ENCODE measurements at places on chromosomes 2 and 18.

GRCh38 chr2:176072292-176072669, 11.5 kb downstream of the EVX2 start:
- DNase-seq: no peak

GRCh38 chr2:18925296-18925695, 335.9 kb upstream of the NT5C1B start:
- no peak for DNase-seq

- no peak for DNase-seq
Measured at GRCh38 chr2:181776336-181776735, 96.0 kb upstream of the NEUROD1 start.

GRCh38 chr2:31413862-31414550, 536 bp downstream of the XDH start:
- DNase-seq: no peak

- DNase-seq: no peak
Measured at GRCh38 chr2:65615602-65616001, 183.2 kb upstream of the SPRED2 start.

DNA sequence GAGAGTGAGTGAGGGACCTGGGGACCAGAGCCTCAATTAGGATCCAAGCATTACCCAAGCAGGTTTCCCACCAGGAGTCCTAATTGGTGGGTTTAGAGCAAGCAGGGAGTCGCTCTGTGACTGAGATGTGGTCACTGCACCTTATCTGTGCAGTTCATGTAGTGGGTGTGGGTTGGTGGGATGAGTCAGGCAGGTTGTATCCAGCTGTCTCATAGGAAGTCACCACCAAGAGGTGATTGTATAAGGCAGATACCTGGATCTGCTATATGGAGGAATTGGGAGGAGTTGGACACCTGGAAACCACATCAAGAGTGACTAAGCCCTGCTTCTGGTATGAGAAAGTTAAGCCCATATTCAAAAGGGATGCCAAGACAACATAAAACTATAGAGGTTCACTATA, 106.8 kb downstream of the ARHGAP28 start:
- no peak for DNase-seq

DNA sequence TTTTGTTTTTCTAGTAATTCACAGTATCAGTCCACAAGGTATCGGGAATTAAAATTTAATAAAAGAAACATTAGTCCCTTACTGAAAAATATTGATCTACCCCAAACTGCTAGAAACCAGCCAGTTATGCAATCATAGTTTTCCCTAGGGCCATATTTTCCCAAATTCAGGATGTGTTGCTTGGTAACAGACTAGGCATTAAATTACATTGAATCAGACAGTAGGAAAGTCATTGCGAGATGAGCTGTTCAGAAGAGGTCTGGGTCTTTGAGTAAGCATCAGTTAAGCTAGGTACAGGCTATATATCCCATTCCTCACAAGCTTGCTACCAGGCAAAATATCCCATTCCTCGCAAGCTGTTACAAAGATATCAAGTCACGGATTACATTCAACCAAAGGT, 123.0 kb upstream of the CCDC150 start:
- no peak for DNase-seq

- no peak for DNase-seq
Measured at GRCh38 chr2:217099561-217099960, 239.7 kb upstream of the TNP1 start.

- DNase-seq: peak; percentile 60
Measured at GRCh38 chr18:34709750-34710441, at the start of gene DTNA. TSS of gene DTNA (plus strand) at chr18:34710298. CDS start at chr18:34755977, 45,679 bp downstream.

DNA sequence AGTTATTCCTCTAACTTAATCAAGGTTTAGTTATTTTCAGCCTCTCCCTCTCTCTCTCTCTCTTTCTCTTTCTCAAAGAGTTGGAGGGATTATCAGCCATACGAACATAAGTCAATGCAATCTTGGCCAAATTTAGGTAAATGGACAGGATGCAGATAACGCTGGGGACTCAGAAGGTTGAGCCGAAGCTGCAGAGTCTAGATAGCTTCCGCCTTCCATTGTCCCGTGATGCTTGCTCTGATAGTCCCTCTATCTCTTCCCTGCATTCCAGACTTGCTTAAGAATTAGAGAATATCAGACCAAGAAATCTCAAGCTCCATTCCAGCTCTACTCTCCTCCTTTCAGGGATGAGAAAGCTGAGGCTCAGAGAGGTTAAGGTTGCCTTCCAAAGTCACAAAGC, 502.8 kb upstream of the TNP1 start:
- no peak for DNase-seq

DNA sequence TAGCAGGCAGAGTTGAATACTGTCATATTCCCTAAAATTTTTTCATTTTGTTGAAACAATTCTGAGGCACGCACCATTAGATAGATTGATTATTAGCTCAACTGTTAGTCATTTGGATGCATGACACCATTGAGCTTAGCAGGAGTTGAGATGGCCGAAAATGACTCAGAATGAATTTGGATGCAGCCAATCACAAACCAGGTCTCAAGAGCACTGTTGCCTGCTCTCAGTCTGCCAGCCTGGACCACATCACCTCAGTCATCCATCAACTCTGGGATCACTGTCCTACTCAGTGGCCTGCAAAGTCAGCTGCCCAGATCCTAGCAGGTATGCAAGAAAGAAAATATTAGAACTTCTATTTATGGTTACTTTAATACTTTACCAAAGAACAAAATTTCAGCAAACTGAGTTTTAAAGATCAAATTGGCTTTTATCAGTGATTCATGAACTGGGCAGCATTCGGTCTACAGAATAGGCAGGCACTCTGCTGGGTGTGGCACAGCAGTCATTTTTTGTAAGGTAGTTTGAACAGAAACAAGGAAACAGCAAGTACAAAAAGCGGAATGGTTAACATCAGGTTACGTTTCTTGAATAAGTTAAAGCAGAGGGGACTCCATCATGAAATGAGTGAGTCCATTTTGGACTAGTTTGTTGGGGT, 152.7 kb upstream of the ARHGAP28 start:
- DNase-seq: no peak

DNA sequence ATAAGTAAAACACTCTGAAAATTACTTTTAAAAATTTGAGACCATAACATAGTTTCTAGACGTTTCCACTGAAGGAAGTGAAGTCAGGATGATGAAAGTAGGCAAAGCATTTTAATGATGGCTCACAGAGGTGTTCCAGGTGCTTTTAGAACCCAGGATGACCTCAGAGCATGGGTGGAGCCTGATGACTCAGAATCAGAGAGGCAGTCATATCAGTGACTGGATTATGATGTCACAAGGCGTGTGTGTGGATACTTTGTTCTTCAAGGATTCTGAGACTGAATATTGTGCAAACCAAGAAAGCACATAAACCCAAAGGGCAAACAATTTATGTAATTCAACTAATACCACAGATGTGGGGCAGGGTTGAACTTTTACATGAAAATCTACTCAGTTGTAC, 208.0 kb upstream of the FBXO11 start:
- peak; percentile 57 for DNase-seq

DNA sequence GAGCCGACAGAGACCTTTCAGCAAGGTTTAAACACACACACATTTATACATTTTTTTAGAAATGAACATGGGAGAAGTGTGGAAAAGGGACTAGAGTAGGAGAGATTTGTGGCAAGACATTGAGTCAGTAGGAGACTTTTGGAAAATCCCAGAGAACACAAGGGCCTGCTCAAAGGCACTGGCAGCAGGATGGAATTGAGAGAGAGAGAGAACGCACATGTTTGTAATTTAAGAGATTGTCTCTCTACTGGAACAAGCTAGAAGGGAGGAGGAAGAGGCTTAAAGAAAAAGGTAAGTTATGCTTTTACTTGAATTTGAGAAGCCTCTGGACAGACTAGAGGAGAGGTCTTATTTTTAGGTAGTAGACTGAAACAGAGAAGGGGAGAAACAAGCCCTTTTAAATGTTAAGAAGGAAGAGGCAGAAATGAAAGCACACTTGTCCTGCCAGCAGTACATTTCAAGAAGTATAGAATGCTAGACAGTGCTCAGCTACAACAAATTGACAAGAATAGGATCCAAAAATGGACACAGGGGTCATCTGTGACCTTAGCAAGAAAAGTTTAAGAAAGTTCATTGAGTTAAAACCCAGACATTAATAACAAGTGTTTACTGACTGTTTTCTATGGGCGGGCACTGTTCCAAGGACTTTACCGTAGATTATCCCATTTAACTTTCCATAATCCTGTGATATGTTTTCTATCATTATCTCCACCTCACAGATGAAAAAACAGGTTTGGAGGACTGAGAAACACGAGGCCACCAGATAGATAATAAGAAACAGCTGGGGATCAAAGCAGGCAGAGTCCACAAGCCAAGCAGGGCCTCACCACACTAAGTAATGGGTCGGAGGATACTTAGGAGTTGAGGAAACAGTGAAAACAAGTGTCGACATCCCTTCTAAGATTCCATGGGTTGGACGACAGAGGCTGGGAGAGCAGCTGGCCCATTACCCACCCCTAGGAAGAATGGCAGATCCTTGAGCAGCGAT, 306.5 kb upstream of the NRP2 start:
- DNase-seq: no peak

- no peak for DNase-seq
Measured at GRCh38 chr2:227973241-227973640, 101.8 kb downstream of the DAW1 start.

DNA sequence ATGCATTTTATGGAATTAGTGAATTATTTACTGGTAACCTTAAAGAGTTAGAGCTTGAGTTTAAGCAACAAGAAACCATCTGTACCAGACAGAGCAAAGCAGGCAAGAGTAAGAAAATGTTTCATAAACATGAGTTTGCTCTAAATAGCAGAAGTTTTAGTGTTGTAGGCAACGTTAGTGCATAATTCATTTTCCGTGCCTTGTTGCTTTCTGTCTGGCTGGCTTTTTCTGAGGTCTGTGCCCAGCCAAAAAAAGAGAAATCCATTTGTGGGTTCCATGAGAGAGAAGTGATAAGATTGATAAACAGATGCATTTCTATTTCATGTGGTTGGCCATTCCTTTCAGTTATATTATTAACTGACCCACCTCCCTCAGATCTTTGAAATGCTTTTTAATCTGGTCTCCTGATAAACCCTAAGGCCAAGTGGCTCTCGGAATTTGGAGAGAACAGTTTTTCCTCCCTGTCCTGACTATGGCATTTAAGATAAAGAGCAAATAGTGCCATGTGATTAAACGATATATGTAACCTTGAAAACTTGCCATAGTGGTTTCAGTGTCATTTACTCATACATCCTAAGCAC, 139.5 kb upstream of the LMAN1 start:
- no peak for DNase-seq

DNA sequence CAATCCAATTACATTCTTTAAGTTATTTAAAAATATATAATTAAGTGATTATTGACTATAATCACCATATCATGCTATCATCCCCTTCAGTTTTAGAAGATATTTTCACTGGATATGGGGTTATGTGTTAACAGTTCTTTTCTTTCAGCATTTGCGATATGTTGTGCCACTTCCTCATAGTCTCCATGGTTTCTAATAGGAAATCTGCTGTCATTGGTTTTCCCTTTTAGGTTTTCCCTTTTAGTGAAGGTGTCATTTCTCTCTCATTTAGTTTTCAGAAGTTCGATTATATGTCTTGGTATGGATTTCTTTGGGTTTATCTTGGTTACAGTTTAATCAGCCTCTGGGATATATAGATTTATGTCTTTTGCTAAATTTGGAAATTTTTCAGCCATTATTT, 34.8 kb upstream of the EPG5 start:
- DNase-seq: no peak

DNA sequence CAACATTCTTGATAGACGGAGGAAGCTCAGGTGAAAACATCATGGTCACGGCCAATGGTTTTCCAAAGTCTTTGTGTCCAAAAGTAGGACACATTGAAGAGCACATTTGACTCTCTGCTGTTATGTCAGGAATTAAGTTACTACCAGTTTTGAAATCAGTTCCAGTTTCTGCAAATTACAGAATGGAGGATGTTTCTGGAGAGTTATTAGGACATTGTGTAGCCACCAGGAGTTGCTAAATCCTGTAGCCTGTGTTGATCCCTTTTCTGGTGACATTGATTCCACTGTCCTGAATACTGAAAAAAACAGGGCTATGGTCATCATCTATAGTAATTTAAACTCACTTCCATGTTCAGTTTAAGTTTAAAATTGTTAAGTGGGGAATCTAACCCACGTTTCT, 15.3 kb downstream of the UPP2 start:
- DNase-seq: no peak

GRCh38 chr2:143745060-143745459, 615.8 kb downstream of the ARHGAP15 start:
- no peak for DNase-seq

GRCh38 chr2:69305712-69306392, 81.2 kb downstream of the GFPT1 start:
- no peak for DNase-seq

- no peak for DNase-seq
Measured at GRCh38 chr2:28558158-28558820, 62.4 kb downstream of the PLB1 start.

GRCh38 chr2:182594286-182594685, 121.8 kb upstream of the DNAJC10 start:
- DNase-seq: peak; percentile 37

GRCh38 chr18:52422985-52423601, 83.1 kb downstream of the DCC start:
- DNase-seq: no peak

DNA sequence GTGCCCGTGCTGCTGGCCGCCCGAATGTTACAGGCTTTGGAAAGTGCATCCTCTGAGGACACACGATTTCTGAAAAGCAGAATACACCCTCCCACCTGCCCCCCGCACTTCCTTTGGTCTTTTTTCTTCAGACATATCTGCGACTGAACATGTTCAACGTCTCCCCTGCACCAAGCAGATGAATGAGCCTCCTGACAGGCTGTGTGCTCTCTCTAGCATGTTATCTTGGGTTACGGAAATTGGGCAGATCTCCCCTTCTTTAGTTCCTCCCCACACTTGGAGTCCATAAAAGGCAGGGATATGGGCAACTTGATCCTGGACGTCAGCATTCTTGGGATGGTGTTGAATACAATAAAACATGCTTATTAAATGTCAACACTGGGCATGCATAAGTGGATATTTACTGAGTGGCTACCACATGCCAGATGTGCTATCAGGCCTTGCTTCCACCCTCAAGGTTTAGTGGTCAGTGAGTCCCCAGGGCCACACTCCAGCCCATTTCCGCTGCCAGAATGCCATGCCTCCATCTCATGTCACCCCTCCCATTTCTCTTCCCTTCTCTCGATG, 130.4 kb downstream of the TRIM43 start:
- DNase-seq: no peak

- DNase-seq: no peak
Measured at GRCh38 chr2:50116096-50117010, 915.6 kb downstream of the NRXN1 start.

DNA sequence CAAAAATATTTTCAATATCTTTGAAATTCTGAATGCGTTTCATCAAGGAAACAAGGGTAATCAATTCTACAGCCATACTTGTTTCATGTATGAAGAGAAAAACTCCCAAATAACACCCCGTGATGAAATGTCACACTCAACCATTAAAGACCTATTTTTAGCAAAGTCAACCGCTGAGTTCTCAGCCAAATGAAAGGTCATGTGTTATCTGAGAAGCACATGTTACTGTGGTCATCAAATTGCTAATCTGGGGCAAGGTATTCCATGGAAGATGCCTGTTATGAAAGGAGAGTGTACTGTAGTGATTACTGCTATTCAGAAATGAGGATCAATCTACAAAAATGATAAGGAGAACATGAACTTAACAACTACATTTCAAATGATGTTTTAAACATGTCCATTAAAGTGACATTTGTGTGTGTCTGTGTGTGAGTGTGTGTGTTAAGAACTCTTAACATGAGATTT, 126.7 kb downstream of the BCL2 start:
- peak; percentile 61 for DNase-seq

- DNase-seq: no peak
Measured at GRCh38 chr2:155054712-155055111, 356.2 kb downstream of the KCNJ3 start.
